Kidney epithelial cell (primary cell): ENCODE measurements at places on chromosomes 4 and X.

GRCh38 chr4:2303686-2304320, 41.9 kb upstream of the MXD4 start:
- no peak for DNase-seq

DNA sequence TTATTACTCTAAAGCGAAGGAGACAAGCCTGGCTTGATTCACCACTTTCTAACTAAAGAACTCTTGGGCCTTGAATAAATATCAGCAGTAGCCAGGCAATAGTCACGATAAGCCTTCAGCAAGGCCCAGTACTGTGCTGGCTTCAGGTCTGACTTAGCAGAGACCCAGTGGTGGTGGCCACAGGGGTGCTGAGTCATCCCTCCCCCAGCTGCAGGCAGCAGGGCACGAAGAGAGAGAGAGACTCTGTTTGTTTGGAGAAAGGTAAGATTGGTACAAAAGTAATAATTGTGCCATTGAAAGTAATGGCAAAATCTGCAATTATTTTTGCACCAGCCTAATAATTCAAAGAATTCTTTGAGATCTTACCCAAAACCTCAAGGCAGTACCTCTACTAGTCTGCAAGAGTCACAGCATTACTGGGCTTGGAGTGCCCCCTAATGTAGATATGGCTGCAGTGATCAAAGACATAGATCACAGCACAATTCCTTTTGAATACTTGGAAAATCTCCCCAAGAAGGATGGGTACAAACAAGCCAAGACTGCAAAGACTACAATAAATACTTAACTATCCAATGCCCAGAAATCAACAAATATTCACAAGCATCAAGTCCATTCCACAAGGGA, 159.5 kb upstream of the USP38 start:
- peak; percentile 25 for DNase-seq

DNA sequence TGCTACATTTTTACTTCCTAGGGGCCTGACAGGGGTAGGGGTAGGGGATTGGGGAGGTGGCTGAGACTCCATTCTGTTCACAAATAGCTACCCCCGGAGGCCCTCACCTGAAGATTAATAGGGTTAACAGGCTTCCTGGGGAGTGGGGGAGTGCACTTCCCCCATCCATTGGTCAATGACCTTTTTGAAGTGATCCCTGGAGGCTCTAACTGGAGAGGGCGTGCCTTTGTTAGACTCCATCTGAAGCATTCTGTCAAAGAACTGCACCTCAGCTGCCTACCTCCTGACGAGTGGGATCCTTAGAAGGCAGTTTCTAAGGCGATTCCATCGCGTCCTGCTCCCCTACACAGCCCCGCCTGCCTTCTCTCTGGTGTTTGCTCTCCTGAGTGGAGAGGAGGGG, 10.0 kb upstream of the MTM1 start:
- DNase-seq: no peak

DNA sequence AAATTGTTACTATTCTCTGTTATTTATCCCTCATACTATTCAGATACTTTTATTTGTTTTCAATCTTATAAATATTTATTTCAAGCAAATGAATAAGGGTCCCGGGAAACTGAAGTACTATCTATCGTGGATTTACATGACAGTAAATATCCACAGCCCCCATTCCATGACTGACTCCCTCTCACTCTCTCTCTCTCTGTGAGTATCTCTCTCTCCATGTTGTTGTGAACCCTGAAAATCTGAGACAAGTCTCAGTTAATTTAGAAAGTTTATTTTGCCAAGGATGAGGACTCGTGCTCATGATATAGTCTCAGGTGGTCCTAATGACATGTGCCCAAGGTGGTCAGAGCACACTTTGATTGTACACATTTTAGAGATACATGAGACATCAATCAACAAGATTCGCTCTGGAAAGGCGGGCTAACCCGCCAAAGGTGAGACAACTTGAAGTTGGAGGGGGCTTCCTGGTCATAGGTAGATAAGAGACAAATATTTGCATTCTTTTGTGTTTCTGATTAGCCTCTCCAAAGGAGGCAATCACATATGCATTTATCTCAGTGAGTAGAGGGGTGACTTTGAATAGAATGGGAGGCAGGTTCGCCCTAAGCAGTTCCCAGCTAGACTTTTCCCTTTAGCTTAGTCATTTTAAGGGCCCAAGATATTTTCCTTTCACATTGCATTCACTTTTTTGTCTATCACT, 986.4 kb downstream of the NLGN4X start:
- DNase-seq: no peak

DNA sequence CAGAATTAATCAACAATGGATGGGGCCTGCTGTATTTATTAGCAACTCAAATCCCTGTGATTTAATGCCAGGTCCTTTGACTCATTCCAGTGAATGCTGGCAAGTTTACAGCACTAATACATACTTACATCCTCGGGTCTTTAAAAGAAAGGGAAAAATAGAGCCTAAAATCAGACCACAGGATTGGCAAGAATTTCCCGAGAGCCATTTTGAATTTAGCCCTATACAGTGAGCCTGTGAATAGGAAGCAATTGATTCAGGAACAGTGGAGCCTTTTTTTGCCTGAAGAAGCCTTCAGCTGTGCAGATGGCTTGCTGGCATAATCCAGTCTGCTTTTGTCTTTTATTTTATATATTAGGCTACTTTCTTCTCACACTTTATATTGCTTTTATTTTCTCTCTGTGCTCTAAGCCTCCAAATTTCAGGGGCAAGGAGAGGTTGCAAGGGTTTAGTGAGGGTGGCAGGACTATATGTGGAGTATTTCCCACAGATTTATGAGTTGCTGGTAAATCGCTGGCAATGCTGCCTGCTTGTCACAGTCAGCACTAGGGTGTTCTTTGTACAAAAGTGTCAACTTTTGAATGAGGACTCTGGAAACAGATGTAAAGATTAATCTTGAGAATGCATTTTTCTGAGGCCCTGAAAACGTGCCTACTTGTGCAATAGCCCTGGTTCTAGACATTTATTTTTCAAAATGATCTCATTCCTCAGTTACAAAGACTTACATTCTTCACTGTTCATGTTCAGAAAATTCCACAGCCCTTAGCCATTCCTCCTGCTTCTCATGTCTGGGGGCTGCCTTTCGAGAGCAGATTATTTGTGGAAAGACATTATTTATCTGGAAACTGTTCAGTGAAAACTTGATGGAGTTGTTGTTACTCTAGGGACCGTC, 303.5 kb downstream of the SPRY1 start:
- peak; percentile 61 for DNase-seq

DNA sequence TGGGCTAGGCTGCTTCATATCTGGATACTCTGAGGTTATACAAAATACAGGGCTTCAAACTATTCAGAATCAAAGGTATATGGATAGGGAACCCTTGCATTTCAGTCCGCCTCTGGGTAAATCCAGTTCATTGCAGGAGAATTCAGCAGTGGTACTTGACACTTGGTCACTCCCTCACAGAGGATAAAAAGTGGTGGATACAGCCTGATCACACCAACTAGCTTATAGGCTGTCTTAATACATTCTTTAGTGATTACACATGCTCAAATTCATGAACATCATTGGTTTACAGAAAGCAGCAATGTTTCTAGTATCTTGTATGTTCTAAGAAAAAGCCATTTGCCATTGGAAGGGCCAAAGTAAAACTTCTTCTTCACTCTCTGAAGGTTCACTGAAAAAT, 104.8 kb upstream of the PDE5A start:
- no peak for DNase-seq

- DNase-seq: no peak
Observed at GRCh38 chr4:145483514-145483913, 1.9 kb downstream of the SMAD1 start.

DNA sequence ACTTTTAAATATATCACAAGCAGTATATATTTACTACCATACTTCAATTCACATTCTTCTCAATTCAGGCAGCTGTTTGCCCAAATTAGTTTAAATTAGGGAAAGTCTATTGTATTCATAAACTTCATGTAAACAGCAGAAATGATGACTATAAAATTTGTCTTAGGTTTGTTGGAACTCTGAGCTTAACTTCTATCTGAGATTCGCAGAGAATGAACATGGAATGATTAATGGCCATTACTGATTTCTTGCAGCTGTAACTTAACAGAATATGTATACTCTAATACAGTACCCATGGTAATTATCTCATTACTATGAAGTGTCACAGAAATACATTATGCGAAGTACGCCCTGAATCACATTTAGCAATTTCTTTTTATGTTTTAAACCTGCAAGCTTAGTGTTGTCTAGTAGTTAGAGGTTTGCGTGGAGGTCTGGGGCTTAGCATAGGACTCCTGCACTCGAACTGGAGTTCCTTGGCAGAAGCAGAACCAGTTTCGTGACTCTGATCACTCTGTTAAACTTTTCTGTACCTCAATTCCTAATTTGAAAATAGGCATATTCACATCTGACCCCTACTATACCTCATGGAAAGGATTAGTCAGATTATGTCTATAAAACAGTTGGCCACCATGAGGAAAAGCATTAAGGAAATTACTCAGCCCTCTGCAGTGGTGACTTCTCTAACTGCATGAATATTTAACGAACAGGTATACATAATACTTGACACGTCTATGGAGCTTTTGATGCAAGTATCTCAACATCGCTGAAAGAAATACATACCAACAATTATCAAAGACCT, 243.2 kb downstream of the MGST2 start:
- DNase-seq: no peak

- DNase-seq: no peak
Observed at GRCh38 chrX:69028006-69028760, 137.1 kb downstream of the PJA1 start.

DNA sequence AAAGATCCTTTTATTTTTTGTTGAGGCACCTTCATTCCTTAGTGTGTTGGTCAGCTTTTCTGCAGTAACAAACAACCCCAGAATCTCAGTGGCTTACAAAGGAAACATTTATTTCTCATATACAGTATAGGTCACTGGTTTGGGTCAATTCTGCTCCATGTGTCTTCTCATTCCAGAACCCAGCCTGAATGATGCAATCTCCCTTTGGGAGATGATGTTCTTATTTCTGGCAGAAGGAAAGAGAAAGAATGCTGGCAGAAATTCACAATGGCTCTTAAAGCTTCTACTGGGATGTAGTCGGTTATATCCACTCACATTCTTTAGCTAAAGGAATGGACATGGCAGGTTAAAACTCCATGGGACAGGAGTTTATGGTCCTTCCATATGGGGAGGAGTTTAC, 42.3 kb downstream of the IDS start:
- DNase-seq: no peak

DNA sequence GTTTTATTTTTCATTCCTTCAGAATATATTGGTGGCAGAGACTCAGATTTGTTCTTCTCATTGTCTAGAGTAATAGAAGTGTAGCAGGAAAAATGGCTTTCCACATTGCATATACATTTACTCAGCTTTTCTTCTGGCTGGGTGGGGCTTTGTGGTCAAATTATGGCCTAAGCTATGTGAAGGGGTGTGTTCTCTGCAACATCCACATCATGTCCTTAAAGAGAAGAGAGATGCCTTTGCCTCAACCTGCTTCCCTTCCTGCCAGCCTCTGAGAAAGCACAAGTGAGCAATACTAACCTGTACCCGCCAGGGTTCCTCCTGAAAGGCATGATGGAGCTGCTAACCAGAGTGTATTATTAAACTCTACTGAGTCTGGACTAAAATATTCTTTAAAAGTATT, 695.6 kb upstream of the FAM241A start:
- no peak for DNase-seq

- DNase-seq: no peak
Observed at GRCh38 chr4:147117431-147117830, 171.8 kb upstream of the TTC29 start.

DNA sequence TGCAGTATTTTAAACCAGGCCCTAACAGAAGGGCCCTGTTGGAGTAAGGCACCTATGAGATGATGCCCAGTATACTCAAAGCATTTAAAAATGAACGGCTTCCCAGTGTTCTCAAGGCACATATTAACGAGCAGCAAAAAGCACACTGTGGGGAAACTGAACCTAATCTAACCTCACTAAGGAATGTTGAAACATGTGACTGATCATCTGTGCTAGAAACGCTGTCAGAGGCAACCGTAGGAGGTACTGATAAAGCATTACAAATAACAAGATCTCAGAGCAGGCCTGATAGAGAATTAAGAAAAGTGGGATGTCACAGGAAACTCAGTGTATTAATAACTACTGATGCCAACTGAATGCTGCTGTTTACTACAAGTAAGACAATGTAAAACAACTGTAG, 24.0 kb downstream of the ASB9 start:
- no peak for DNase-seq

GRCh38 chr4:87649980-87650379, at the start of gene DMP1:
TSS of gene DMP1 (plus strand) at chr4:87650280. CDS start at chr4:87656493, 6,213 bp downstream.
- DNase-seq: no peak

GRCh38 chrX:8377041-8377440, 87.6 kb upstream of the VCX3B start:
- DNase-seq: no peak

DNA sequence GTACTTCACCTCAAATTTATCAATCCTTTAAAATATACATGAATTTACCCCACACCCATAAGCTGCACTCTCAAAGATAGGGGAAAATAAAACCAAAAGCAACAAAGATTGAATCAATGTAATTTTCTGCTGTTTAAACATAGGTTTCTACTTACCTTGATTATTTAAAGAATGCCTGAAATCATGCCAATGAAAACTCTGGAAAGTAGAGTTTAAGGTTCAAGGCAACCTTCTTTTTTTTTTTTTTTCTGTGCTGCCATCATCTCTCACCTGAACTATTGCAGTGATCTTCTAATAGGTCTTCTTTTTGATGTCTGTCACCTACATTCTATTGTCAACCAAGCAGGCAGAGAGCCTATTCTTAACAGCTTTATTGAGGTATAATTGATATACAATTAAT, 682.1 kb downstream of the IL1RAPL1 start:
- DNase-seq: no peak

DNA sequence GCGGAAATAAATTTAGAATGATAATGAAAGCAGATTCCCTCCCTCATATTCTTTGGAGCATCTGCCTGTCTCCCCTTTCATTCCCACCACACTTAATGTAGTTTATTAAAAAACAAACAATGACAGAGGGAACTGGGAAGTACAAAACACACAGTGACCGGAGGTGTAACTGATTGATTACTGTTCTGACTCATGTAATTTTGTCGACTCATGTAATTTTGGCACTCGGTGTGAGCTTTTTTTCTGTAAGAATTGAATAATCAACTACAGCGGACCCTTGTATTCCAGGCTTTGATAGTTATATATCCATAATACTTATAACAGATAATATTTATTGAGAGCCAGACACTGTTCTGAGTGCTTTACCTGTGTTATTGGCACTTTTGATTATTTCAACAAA, 110.4 kb downstream of the PALLD start:
- no peak for DNase-seq

GRCh38 chr4:40515398-40516293, 114.0 kb downstream of the RBM47 start:
- no peak for DNase-seq

DNA sequence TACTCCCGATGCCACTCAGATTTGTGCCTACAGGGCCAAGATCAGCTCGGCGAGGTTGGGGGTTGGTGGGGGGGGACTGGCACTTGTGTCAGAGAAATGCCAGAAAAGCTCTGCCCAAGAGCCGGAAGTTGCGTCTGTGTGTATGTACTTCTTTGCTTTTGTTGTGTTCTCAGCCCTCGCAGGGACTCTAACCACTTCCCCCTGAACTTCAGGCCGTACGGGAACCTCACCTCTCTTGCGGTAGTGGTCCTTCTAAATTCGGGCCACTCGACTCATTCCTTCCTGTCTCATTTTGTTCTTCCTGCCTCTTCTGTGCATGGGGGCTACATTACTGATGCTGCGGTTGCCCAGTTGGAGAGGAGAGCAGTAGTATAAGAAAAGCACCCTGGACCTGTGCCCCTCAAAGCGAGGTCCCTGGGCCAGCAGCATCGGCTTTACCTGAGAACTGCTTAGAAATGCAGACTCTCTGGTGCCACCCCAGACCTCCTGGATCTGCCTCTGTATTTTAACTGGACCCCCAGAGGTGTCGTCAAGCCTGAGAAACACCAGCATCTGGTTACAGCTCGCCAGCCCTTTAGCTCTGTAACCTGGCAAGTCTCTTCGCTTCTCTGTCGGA, 146.3 kb upstream of the RPS6KA3 start:
- DNase-seq: no peak
